ENCODE measurements at places on chromosomes 11 and 22. TPM values are rescaled to one million over a fixed set of nuclear protein-coding genes. Genes with fewer than 3 reads are reported as not detected.

Gene TUT1
- total RNA-seq = 21.2 TPM

Gene BEST1
- total RNA-seq = 0.08 TPM

Gene ME3
- total RNA-seq = 0.92 TPM

Gene UBQLNL
- 4.4 TPM for total RNA-seq

Gene SCGB1D2
- total RNA-seq = not detected
